NCI-H187 treated with DMSO at 0.1 percent for 48 hours (cell line): ENCODE measurements at places on chromosomes 2 and 18.

DNA sequence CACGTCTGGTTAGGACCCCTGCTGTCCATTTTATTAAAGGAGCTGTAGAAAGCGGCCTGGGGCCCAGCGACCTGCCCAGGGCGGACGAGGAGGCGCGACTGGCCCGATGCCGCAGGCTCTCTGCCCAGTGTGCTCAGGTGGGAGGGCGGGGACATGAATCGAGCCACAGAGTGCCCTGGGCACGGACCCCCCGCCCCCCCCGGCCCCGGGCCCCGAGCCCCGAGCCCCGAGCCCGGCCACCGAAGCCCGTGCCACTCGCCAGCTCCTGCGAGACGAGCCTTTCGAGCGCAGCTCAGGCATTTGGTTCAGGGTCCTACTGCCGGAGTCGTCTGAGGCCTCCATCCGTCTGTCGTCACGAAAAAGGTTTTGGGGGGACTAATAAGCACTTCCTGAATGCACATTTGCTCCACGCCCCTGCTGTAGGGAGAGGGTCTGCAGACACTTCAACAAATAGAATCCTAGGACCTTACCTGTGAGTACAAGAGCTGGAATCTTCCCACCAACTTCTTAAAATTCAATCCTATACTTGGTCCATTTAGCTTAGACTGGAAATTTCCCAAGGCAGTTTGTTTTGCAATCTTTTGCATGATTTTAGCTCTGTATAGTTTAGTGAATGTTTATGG is 602 bp upstream of the ADAM17 start:
- DNase-seq = no peak

DNA sequence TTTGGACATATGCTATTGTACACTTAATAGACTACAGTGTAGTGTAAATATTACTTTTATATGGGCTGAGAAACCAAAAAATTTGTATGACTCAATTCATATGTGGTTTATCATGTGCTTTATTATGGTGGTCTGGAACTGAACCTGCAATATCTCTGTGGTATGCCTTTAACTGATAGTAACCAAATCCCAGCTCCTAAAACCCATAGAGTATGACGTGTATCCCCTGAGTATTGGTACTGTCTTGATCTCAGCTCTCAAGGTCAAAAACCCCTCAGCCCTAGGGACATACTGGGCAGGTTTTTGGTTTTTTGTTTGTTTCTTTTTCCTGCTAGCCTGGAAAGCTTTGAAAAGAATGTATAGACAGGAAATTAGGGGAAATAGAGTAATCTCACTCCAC is 42.2 kb upstream of the ARHGAP15 start:
- DNase-seq = no peak

DNA sequence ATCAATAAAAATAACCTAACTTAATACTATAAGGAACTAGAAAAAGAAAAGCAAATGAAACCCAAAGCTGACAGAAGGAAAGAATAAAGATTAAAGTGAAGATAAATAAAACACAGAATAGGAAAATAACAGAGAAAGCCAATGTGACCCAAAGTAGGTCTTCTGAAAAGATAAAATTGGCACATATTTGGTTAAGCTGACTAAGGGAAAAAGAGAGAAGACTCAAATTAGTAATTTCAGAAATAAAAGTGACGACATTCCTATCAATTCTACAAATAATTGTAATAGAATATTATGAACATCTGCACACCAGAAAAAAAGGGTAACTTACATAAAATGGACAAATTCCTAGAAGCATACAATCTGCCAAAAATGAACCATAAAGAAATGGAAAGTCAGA is 30.2 kb downstream of the ROCK1 start:
- DNase-seq = no peak

- DNase-seq = no peak
Observed at GRCh38 chr2:41791523-41791922, 256.3 kb upstream of the PKDCC start.

- no peak for DNase-seq
Observed at GRCh38 chr2:69624131-69624530, 19.4 kb downstream of the AAK1 start.

DNA sequence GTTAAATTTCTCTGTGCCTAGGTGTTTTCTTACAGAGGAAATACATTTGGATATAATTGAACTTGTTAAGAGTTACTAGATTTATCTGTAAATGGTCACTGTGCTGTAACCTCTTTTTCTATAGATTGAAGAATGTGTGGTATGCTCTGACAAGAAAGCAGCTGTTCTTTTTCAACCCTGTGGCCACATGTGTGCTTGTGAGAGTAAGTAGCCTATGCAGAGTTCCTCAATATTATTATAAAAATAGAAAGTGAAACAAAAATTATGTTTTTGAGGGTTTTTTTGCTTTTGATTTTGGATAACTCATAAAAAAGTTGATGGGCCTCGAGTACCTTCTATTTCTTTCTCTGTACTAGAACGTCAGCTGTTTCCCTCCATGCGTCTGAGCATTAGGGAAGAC is 112.4 kb downstream of the MIB1 start:
- DNase-seq = no peak

DNA sequence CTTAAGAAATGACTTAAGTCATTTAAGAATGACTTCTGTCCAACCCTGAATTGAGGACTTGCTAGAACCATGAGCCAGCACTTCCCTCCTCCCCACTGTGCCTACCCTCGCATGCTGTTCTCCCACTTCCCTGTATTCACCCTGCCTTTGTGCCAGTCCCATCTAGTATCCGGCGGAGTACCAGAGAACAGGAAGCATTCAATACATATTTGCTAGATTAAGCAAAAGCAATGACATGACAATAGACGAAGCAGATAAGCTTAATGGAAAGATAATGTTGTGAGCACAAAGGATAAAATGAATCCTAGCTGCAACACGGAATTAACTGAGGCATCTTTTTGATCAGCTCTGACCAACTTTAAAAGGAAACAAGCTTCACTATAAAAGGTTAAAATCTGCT is 328.5 kb downstream of the TDRD15 start:
- DNase-seq = no peak

DNA sequence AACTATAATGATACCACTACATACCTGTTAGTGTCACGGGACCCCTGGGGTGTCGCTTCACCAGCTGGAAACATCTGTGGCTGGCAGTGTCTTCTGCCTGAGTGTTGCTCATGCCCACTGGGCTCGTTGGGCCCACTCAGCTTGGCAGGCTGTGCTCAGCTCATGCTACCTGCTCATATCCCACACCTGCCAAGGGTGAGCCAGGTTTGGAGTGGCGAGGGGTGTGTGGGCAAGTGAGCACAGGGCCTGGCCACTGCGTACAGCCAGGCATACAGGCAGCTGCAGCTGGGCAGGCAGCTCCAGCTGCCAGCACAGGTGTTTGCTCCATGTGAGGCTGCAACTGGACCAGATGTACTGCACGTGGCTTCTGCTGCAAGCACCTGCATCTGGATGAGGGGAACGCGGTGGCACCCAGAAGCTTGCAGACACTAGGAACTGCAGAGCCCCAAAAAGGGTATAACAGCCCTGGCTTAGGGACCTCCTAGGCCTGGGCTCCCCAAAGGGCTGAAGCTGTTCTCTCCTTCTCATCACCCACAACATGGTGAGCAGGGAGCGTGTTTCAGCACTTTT is 70.1 kb downstream of the SUCLG1 start:
- no peak for DNase-seq

- DNase-seq = no peak
Observed at GRCh38 chr18:55287149-55287806, 300.7 kb downstream of the TCF4 start.

- no peak for DNase-seq
Observed at GRCh38 chr2:134314681-134315368, 61.0 kb downstream of the MGAT5 start.

DNA sequence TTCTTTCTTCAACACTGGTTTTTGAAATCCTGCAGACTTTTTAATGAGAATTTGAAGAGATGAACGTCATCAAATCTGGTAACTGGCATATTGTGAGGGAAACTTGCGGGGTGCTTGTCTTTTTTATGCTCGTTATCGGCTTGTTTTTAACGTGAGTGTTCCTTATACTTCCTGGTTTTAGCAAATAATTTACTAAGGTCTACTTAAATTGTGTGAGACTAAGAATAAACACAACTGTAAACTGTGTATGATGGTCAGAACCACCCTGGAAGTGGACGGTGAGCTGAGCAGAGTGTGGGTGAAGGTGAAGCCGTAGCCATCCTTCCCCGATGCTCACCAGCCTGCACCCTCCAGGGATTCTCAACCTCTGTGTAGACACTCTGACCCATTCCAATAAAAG is 82.3 kb upstream of the CDC42EP3 start:
- no peak for DNase-seq

GRCh38 chr2:29744976-29745375 is 176.4 kb downstream of the ALK start:
- DNase-seq = no peak

GRCh38 chr2:213995400-213996105 is 415.3 kb upstream of the VWC2L start:
- DNase-seq = no peak

DNA sequence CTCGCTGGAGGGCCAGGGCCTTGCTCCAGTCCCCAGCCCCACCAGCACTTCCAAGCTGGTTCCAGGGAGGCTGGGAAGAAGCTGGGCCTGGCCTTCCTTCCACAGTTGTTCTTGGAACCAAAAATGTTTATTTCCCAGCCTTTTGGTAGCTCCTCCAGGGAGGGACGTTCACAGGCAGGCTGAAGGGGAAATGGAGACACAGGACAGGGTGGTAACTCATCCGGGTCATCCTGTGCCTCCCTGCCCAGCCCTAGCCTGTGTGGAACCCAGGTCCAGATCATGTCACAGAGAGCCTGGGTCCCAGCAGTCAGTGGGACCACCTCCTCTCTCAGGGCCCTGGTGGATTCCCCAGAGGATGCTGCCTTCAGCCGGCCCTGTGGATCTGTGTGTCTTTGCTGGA is 12.5 kb upstream of the ARMC9 start:
- DNase-seq = no peak

- DNase-seq = no peak
Observed at GRCh38 chr18:12960853-12961397, 13.1 kb downstream of the SEH1L start.

DNA sequence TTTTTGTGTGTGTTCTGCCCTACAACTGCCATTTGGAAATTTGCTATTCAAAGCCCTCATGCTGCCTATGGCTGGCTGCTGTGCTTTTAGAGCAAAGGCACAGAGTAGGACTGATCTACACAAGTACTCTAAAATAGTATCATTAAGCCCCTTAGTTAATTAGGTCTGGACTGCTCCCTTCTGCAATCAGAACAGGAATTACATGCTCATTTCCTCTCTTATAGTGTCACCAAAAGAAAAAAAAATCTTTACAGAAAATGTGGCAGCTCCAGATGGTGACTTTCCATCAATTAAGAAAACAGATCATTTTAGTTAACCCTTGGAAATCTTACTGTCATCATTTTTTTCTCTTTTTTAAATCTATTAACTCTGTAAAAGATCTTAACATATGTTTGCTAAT is 337.5 kb downstream of the RIT2 start:
- no peak for DNase-seq

- DNase-seq = no peak
Observed at GRCh38 chr2:88811233-88811632, 119.8 kb downstream of the RPIA start.

DNA sequence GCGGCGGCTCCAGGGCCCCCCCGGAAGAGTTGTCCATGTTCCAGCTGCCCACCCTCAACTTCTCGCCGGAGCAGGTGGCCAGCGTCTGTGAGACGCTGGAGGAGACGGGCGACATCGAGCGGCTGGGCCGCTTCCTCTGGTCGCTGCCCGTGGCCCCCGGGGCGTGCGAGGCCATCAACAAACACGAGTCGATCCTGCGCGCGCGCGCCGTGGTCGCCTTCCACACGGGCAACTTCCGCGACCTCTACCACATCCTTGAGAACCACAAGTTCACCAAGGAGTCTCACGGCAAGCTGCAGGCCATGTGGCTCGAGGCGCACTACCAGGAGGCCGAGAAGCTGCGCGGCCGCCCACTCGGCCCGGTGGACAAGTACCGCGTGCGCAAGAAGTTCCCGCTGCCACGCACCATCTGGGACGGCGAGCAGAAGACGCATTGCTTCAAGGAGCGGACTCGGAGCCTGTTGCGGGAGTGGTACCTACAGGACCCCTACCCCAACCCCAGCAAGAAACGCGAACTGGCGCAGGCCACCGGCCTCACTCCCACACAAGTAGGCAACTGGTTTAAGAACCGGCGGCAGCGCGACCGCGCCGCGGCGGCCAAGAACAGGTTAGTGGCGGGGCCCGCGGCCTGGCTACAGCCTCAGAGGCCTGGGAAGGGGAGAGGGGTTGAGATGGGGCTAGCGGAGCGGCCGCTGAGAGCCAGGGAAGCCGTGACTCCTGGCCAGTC is 965 bp downstream of the SIX3 start:
- no peak for DNase-seq

GRCh38 chr2:135948141-135948540 is 37.3 kb downstream of the DARS1 start:
- no peak for DNase-seq

- DNase-seq = no peak
Observed at GRCh38 chr2:55590810-55591440, 26.5 kb downstream of the PPP4R3B start.

DNA sequence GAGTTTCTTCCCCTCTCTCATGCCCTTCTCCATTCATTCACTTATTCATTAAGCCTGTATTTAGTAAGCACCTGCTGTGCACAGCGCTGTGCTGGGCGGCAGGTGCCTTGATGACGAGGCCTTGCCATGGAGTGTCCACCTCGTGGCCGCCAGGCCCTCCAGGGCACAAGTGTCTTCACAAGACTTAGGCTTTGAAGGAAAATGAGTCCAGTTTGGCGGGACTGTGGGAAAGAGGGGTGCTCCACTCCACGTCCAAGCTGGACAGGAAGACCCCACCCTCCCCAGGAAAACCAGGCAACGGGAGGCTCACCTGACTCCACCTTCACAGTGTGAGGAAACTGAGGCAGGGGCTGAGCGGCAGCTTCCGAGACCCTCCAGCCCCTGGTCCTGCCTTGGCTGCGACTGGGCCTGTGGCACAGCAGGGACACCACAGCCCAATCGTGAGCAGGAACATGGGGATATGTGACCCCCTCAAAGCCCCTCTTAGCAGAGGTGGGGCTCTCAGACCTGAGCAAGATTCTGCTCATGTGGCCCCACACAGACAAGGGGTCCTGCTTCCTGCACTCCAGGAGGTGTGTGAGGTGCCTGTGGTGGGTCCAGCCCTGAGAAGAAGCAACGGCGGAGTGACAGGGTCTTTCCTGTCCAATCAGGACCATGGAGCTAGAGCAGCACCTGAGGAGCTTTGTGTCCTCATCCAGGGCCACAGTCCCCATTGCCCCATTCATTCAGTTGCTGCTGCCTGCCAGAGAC is 110.3 kb upstream of the ODC1 start:
- no peak for DNase-seq
